ENCODE measurements at places on chromosomes 6 and 20.

DNA sequence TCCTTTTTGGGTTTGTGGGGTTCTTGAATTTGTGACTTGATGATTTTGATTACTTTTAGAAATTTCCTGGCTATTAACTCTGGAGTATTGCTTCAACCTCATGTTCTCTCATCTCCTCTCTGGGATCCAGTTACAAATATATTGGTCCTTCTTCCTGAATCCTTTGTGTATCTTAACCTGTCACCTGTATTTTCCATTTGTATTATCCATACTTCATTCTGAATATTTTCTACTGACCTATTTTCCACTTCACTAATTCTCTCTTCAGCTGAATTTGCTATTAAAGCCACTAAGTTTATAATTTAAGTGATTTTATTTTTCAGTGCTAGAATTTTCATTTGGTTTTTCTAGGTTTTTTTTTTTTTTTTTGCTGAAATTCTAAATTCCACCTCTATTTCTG, 6.4 kb upstream of the BHLHE23 start:
- no peak for DNase-seq

- DNase-seq, result no peak
Observed at GRCh38 chr6:1461207-1461606, 71.8 kb downstream of the FOXF2 start.

- no peak for DNase-seq
Observed at GRCh38 chr6:106163966-106164877, 78.1 kb downstream of the PRDM1 start.

- no peak for DNase-seq
Observed at GRCh38 chr6:113588646-113589045, 268.5 kb upstream of the MARCKS start.

DNA sequence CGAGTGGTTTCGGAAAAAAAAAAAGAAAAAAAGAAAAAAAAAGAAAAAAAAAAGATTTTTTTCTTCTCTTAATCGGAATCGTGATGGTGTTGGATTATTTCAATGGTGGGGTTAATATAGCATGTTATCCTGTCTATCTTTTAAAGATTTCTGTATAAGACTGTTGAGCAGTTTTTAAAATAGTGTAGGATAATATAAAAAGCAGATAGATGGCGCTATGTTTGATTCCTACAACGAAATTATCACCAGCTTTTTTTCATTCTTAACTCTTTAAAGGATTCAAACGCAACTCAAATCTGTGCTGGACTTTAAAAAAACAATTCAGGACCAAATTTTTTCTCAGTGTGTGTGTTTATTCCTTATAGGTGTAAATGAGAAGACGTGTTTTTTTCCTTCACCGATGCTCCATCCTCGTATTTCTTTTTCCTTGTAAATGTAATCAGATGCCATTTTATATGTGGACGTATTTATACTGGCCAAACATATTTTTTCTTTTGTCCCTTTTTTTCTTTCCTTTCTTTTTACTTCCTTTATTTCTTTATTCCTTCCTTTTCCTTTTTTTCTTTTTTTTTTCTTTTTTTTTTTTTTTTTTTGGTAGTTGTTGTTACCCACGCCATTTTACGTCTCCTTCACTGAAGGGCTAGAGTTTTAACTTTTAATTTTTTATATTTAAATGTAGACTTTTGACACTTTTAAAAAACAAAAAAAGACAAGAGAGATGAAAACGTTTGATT, 3.6 kb downstream of the SOX4 start:
- no peak for DNase-seq

GRCh38 chr6:135418040-135418760, 79.3 kb downstream of the AHI1 start:
- DNase-seq, result no peak

DNA sequence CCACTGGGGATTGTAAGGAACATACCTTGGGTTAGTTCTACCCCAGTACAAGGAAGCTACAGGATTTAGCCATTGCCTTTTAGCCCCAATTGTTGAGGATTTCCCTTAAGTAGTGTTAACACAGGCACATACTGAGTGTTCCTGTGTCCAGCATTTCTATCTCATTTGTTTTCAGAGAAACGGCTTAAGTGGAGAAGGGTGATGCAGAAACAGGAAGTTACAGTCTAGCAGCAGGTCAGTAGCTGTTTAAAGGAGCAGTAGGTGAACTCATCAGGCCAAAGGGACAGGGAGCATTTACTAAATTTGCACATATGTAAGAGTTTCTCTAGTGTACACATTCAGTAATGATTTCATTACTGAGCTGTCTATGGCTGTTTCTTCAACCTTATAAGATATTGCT, 644.2 kb upstream of the GJE1 start:
- DNase-seq, result no peak

GRCh38 chr6:20198775-20199174, 13.5 kb downstream of the MBOAT1 start:
- no peak for DNase-seq

DNA sequence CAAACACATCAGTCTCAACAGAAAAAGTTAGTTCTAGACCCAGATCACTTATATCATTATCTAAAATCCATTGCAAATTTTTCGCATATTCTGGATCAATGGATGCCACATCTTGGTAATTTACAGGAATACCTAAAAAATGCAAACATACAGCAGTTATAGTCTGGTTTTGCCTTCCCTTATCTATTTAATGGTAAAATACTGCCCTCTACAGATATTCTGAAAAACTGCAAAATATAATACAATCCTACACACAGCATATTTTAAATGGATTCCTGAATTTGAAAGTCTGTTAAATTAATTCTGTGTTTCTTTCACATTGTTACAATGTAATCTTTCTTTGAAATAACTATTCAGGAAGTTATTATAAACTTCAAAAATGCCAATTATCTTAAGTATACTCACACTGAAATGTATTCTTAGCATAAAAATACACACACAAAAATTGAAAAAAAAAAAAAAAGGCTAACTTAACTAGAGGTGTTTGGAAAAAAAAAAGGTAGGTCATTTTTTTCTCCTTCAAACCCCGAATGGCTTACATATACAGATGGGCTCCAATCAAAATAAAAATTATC, 88.4 kb downstream of the HACE1 start:
- no peak for DNase-seq

GRCh38 chr20:19301843-19302242, 89.4 kb downstream of the SLC24A3 start:
- no peak for DNase-seq

GRCh38 chr20:23884771-23885162, 5.2 kb upstream of the CST5 start:
- no peak for DNase-seq

GRCh38 chr20:56487216-56487615, 18.8 kb downstream of the RTF2 start:
- DNase-seq, result no peak

- no peak for DNase-seq
Observed at GRCh38 chr6:145368075-145368474, 367.2 kb downstream of the EPM2A start.

- no peak for DNase-seq
Observed at GRCh38 chr20:18739751-18740166, 73.8 kb upstream of the SCP2D1 start.

GRCh38 chr6:100446115-100447080, 18.3 kb downstream of the SIM1 start:
- no peak for DNase-seq

GRCh38 chr6:108597572-108598304, 37.0 kb downstream of the FOXO3 start:
- DNase-seq, result no peak

DNA sequence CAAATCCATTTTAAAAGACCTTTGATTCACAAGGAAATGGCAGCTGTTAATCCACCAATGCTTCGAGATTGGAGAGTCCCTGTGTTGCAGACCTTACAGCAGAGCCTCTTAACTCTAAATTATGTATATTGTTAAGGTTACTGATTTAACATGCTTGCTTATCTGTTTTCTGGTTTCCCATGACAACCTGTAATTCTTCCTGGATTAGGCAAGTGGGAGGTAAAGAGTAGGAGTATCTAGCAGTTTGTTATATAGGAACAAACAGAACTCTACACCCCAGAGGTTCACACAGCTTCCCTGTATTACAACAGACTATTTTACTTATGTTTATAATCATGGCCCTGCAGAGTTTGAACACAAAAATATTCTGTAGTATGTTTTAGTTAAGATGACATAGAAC, 39.5 kb downstream of the NKX2-4 start:
- DNase-seq, result no peak

- DNase-seq, result no peak
Observed at GRCh38 chr20:37969949-37970855, 63.1 kb downstream of the TTI1 start.

DNA sequence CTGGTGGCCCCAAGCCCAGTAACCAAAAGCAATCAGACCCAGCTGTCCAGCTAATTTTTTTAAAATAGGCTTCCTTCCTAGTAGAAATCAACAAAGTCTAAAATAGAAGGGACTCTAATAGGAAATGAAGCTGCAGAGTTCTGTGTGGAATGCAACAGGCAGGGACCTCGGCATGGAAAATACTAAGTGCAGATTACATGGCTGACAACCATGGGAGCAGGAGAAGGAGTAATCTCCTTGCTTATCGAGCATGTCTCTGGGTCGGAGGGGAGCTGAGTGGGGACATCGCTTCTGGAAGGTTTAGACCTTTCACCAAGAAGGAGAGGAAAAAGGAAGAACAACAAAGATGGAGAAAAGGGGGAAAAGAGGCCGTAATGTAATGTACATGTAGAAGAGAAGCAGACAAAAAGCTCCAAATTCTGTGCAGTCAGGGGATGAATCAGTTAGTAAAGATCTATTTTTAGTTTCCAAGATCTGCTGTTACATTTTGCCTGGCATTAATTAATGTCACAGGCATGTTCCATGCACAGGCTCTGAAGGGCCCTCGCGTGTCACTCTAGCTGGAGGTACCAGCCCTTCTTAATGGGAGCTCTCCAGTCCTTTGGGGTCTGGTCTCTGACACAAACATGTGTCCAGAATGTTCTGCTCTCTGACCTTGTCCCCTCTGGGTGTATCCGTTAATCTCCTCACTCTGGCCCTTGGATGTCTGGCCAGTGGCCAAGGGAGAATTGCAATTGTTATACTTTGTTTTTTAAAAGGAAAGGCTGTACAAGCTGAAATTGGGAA, 16.6 kb upstream of the ZNF831 start:
- DNase-seq, result no peak

- DNase-seq, result no peak
Observed at GRCh38 chr6:19697744-19698290, 139.4 kb upstream of the ID4 start.

- no peak for DNase-seq
Observed at GRCh38 chr6:110345025-110345424, 13.1 kb downstream of the METTL24 start.

DNA sequence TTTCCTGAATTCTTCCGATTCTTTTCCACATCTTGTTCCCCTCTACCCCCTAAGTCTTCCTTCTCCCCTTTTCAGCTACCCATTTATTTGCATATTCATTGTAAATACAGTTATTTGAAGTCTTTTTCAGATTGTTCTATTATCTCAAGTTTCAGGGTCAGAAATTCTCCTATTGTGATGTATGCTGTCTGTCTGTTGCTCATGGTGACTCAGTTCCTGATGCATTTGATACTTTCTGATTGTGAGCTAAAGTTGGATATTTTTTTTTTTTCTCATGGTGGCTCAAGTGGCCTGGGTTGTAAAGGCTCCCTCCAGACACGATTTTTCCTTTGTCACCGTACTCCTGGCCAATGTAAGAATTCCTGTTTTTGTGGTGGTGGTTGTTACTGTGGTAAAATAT, 4.9 kb upstream of the PI16 start:
- DNase-seq, result no peak

DNA sequence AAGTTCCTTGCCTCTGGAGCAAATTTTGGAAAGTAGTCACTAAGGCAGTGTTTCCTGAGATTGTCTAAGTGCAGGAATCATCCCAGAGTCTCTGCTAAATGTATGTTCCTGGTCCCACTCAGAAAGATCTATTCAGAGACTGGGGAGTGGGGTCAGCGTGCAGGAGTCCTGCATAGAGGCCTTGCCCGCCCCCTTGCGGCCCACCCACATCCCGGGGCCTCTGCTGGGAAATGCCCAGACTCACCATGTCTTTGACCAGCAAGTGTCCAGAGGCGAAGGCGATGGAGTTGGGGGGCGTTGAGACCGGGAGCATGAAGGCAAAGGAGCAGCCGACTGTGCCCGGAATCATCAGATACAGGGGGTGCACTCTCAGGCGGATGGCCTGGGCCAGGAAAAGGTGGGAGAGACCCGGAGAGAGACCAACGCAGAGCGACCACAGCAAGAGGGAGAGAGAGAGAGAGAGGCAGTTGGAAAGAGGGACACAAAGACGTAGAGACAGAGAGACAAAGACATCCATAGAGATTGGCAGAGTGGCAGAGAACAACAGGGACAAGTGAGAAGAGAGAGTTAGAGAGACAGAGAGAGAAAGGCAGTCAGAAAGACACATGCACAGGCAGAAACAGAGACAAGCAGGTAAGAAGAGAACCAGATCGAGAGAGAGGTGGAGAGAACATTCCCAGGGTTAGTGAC, 12.9 kb upstream of the OCSTAMP start:
- DNase-seq, result no peak

DNA sequence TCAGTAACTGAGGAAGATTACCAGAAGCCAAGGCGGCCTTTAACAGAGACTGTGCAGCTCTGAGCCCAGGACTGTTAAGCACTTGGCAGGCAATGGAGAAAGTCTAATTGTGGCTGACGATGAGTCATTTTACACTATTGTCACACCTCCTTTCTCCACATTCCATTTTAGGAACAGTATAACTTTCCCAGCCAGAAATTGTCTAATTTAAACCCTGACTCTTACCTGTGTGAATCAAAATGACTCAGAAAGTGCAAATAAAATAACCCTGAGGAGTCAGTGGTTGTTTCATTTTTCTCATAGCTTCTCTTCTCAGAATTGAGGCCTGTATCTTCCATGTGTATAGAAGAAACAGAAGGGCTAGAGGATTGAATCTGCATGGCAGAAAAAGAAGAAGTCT, 40.0 kb upstream of the OPN5 start:
- DNase-seq, result no peak

DNA sequence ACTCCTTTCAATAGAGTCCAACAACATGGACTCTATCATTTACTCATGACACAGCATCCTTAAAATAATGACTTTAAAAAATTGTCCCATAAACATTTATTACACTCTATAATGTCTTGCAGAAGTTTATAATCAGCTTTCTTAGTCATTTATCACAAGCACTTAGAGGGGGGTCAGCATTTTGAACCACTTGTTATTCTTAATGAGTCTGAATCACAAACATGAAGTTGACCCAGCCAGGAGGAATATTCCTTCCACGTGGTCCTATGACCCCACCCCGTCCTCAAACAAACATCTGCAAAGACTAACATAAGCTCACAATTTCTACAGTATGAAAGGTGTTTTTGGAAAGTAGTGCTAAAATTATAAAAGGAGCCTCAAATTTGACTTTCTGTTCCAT, 91.1 kb downstream of the MTFR2 start:
- no peak for DNase-seq

DNA sequence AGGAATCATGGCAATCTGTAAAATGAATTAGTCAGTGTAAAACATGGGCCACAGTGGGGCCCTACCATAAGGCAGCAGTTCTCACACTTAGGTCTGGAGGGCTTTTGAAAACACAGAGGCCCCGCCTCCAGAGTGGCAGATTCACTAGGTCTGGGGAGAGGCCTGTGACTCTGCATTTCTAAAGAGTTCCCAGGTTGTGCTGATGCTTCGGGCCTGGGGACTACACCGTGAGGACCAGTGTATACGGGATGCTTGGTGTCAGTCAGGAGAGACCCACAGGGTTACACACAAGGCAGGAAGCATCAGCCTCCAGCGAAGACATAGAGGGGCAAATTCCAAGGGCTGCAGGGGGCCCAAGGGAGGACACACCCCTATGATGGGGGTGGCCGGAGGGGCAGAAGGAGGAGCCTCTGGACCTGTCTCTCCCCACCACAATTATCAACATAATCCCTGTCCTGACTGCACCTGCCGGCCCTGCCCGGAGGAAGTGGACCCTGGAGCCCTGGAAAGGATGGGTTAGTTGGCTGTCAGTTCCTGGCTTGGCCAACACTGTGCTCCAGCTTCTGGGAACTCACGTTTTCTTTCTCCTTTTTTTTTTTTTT, 46.7 kb downstream of the FGD2 start:
- no peak for DNase-seq
